Activated naive CD4-positive, alpha-beta T cell treated with anti-CD3 and anti-CD28 coated beads for 36 hours (primary cell): ENCODE measurements at places on chromosomes 7 and 10. TPM values are rescaled to one million over a fixed set of nuclear protein-coding genes. Genes with fewer than 3 reads are reported as not detected.

DNA sequence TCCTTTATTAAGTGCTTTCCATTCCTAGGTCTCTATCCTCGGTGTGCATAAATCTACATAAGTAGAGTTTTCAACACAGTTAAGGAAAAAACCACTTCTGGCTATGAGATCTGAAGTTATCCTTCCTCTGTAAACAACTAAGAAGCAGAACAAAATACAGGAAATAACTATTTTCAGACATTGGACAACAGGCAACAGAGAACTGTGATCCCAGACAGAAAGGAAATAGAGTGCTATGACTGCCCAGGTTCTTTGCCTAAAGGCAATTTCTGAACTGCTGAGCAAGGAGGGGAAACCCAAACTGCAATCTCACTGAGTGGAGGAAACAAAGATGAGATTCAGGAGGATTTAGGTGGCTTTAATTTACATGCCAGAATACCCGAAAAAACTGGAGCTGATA, 285.4 kb downstream of the SNX13 start:
- DNase-seq = no peak

GRCh38 chr10:6770846-6771245, 190.8 kb upstream of the PRKCQ start:
- no peak for DNase-seq

IFIT5 gene
- 7.0 TPM for total RNA-seq

LRMDA gene
- not detected for total RNA-seq

- DNase-seq = no peak
Measured at GRCh38 chr10:20776384-20777118, 120.6 kb downstream of the NEBL start.

GNGT1 gene
- total RNA-seq = not detected

- peak; percentile 55 for DNase-seq
Measured at GRCh38 chr7:74606101-74606908, 51.2 kb upstream of the GTF2I start.

GRCh38 chr7:14698239-14698638, 204.3 kb downstream of the DGKB start:
- no peak for DNase-seq

DNA sequence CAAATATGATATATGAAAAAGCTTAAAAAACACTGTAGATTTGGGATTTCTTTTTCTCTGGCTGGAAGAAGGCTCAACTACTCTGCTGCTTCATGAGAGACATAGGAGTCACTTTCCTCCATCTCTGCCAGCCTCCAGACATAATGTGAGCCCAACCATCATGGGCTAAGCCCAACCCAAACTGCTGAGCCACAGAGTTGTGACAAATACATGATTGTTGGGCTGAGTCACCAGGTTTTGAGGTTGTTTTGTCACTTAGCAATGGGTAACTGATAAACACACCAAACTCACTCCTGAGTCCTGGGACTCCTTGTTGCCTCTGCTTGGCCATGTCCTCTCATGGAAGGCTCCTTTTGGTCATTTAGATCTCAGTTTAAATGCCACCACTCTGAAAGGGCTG, 381.8 kb upstream of the FZD8 start:
- DNase-seq = no peak

SLC18A3 gene
- total RNA-seq = not detected

- DNase-seq = no peak
Measured at GRCh38 chr7:133513608-133514007, 260.7 kb downstream of the EXOC4 start.

GRCh38 chr10:105010411-105011121, 369.5 kb downstream of the SORCS3 start:
- DNase-seq = no peak

GRID2IP gene
- total RNA-seq = 0.10 TPM

- no peak for DNase-seq
Measured at GRCh38 chr10:58307676-58308075, 27.1 kb upstream of the UBE2D1 start.

DNA sequence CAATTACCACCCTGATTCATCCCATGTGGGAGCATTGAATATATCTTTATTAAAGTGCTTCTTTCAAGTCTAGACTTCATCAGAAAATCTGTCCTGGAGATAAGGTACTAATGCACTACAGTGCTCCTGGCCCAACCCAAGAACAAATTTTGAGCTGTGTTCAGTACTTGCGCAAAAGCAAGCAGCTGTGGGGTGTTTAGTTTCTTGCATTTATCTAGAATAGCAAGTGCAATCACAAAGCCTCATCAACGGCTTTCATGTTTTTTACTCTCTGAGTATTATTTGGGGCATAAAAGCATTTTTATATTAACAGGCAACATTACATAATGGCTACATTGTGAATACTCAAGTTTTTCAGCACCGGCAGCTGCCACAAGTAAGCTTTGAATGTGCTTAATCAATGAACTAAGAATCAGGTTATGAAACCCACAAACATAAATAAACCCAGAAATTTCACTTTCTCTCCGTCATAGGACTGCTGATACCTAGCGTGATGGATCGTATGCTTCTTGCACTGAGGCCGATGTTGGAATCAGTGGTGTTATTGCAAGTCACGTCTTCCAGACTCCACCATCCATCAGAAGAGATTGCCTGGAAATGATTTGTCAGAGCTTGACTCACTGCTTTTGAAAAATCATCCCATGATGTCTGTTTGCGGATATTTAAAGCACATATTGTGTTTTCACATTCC, 113.1 kb downstream of the CTTNBP2 start:
- DNase-seq = no peak
